ENCODE measurements at places on chromosomes 7 and 10. TPM values are rescaled to one million over a fixed set of nuclear protein-coding genes. Genes with fewer than 3 reads are reported as not detected.

CALCR gene
- total RNA-seq, result not detected

EIF5AL1 gene
- 1.3 TPM for total RNA-seq

SPDYE17 gene
- not detected for total RNA-seq

LRRC18 gene
- total RNA-seq, result not detected

INMT gene
- total RNA-seq, result not detected

SFTPA1 gene
- not detected for total RNA-seq

Data from vein endothelial cell (primary cell).